MM.1S (cell line): ENCODE measurements at places on chromosomes 1 and 21.

DNA sequence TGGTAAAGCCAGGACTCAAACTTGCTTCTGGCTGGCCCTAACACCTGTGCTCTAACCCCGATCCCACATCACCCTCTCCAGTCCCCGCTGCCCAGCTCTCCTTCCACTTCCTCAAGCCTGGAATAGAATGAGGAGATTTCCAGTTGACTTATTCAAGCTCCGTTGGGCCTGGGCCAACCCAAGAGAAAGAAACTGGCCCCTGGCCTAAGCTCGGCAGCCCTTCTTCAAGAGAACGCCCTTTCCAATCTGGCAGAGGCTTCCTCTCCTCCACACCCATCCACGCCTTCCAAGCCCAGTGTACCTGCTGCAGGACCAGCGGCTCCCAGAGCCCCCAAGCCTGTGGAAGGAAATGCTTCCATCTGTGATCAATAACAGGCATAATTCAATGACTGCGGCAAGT, 51.9 kb downstream of the LRRN2 start:
- DNase-seq: no peak

DNA sequence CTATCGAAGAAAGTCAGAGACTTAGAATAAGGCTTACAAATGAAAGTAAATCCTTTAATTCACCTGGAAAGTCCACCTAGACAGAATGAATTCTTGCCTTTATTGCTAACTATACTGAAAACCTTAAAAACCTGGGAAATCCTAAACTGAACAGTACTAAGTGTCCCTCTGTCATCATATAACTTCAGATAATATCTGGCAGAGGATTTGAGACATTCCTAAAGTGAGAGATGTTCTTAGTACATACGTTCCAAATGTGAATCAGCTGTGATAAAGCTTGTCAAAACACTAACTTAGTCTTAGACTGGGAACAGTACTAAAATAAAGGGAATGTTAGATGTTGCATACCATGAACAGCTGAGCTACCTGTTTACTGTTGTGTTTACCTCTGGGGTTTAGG, 121.7 kb downstream of the TNFSF18 start:
- no peak for DNase-seq

DNA sequence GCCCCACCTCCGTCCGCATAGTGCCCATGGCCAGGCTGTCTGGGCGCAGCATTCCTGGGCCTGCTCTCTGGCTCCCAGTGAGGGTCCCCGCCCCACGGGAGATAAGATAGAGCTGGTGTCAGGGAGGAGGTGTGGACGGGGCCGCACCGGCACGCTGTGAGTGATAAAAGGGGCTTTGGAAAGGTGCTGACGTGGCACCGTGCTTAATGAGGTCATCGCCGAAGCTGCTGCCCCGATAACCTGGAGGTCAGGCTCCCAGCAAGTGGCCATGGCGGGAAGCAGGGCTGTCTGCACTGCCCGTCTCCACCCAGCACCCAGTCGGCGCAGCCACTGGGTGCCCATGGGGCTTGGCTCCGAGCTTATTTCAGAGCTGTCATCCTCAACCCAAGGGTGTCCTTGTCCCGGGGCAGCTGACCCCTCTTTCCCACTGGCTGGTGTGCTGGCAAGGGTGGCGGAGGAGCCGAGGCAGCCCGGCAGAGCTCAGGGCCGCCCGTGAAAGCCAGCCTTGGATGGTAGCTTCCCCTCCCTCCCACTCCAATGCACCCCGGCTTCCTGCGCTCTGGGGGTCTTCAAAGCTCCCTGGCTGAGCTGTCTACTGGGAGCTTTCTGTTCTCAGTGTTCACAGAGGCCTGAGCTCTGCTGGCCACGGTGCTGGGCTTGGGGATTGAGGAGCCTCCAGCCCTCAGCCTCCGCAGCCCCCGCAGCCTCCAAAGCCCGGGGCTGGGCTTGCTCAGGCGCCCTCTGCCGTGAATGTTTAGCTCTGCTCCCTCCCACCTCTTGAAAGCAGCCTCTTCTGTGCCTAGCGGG, 105.1 kb upstream of the ARHGEF16 start:
- no peak for DNase-seq

GRCh38 chr1:237570530-237570929, 320.2 kb downstream of the ZP4 start:
- DNase-seq: no peak

- no peak for DNase-seq
Observed at GRCh38 chr1:113982949-113983348, 3.7 kb downstream of the OLFML3 start.

DNA sequence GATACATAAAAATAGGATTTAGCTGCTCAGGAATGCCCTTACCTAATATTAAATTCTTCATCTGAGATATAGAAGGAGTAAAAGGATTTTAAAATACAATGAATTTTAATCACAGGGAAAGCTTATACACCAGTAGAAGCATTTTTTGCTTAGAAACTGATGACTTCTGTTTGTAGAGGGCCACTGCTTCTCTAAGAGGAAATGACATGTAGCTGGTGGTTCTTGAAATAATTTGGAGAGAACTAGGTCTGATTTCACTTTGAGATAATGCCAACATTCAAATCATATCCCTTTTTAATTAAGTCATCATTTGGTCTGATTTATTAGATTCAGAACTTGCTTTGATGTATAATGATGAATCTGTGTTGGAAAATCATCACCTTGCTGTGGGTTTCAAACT, 166.6 kb upstream of the SGIP1 start:
- no peak for DNase-seq

- no peak for DNase-seq
Observed at GRCh38 chr1:219568733-219569132, 44.2 kb downstream of the ZC3H11B start.

GRCh38 chr1:38269923-38270848, 223.6 kb upstream of the POU3F1 start:
- no peak for DNase-seq

- no peak for DNase-seq
Observed at GRCh38 chr1:171122893-171123292, 32.2 kb downstream of the FMO3 start.

DNA sequence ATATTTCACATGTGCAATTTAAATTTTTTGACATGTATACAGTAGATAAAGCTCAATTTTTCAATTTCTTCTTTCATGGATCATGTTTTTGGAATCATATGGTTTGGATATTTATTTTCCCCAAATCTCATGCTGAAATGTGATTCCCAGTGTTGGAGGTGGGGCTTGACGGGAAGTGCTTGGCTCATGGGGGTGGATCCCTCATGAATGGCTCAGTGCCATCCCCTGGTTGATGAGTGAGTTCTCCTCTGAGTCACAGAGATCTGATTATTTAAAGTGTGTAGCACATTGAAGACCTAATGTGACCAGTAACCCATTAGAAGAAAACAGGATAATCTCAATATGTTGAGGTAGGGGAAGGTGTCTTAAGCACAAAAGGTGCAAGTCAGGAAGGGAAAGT, 9.1 kb upstream of the IFI16 start:
- no peak for DNase-seq

- DNase-seq: no peak
Observed at GRCh38 chr1:93600663-93601062, 81.0 kb downstream of the BCAR3 start.

DNA sequence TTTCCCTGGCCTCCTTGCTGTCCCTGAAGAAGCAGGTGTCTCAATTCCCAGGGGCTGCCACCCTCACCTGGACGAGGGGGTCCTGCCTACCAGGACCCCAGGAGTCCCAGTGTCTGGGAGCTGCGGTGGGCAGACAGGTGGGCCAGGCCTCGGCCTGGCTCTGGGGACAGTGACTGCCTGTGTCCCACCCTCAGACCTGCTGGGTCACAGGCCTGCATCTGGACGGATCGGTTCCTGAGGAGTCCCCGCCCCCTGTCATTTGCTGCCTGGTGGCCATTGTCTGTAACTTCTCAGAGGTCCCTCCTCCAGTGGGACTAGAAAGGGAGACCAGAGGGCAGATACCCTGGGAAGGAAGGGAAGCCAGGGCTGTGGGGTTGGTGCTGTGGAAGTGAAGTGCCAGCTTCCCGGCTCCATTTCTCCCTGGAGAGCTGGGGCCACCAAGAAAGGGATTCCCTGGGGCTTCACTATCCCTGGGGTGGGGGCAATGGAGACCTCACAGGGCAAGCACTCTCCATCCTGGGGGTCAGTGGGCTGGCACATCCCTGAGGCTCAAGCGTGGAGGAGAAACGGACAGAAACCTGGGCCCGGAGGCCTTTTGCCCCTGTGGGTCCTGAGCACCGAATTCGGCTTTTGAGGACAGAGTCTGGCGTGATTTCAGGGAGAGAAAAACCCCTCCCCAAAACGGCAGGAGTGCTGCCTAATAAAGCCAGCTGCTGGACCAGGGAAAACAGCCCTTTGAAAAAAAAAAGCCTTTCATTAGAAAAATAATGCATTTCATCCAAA, 157.3 kb downstream of the PEX14 start:
- DNase-seq: no peak

DNA sequence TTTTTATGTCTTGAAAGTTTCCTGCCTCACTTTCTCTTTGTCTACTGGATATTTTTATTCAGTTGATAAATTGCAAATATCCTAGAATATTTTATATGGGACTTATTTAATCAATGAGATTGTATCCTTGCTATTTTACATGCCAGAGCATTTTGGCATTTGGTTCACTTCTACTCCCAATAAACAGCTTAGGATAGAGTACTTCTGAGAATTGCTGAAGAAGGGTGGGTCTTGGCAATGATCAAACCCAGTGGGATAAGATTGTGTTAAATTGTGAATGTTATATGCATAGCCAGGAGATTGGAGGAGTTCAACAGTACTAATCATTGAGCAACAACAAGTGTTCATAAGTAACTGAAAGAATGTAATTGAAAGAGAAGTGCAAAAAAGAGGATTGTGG, 60.1 kb downstream of the SDCCAG8 start:
- DNase-seq: no peak

DNA sequence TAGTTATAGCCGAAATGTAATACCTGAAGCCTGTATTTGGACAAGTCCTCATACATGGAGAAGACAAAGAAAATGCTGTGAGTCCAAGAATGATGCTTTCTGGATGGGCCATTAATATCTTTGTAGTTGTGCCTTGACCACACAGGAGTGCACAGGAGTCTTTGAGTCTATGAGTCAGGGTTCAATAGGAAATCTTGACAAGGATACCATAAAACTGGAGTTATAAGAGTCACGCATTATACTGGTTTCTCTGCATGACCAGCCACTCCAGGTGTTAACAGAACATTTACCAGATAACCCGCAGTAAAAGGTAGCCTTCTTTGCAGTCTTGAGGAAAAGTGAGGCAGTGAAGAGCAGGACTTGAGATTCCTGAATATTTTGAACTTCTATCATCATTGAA, 464.6 kb upstream of the PKN2 start:
- DNase-seq: no peak

GRCh38 chr1:108617008-108617723, 43.7 kb downstream of the HENMT1 start:
- no peak for DNase-seq
